ENCODE measurements at places on chromosomes 12 and 14.

DNA sequence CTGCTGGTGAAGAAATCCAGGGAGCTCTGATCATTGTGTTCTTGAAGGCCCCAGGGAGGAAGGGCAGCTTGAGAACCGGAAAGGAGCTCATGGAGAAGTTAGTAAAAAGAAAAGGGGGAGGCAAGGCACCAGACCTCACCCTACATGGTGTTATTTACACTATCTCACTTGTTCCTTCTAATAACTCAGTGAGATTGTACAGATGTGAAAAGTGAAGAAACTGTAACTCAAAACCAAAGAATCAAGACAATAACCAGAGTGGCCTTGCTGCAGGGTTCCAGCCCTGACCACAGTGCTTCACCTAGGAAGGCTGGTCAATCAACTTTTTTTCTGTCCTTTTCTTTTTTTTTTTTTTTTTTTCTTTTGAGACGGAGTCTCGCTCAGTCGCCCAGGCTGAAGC, 353.6 kb downstream of the TMTC2 start:
- no peak for DNase-seq

GRCh38 chr12:70603044-70603443, 34.2 kb downstream of the PTPRB start:
- DNase-seq: no peak

DNA sequence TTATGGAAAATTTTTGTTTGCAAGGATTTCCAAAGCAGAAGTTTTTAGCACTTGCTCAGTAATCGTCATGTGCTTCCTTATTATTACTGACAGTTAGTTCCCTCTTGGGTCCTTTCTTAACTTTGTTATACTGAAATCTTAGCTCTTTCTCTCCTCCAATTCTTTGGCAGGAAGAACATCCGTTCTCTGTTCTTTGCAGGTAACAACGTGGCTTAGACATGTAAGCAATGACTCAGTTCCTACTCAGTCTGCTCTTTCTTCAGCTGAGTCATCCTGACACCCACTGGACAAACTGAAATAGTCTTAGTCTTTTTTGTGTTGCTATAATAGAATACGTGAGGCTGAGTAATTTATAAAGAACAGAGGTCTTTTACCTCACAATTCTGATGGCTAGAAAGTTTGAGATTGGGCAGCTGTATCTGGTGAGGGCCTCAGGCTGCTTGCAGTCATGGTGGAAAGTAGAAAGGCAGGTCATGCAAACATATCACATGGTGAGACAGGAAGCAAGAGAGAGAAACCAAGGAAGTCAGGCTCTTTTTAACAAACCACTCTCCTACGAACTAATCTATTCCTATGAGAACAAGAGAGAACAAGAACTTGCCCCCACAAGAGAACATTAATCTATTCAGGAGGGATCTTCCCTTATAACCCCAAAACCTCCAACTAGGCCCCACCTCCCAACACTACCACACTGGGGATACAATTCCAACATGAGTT, 49.2 kb downstream of the TESPA1 start:
- DNase-seq: no peak

DNA sequence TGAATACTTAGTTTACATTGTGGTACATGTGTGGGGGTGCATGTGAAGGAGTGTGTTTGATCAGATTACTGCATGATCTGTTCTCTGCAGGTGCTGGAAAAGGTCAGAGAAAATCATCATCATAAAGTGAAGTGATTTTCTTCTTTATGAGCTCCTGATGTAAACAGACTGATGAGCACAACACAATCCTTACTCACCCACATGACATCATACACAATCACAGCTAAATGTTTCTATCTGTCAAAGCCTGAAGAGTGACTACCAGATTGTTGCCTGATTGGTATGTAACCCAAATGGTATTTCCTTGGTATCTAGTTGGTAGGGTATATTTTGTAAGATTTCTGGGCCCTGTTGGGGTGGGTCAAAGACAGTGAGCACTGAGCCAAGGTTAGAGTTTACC, 270.8 kb downstream of the FOXG1 start:
- no peak for DNase-seq

DNA sequence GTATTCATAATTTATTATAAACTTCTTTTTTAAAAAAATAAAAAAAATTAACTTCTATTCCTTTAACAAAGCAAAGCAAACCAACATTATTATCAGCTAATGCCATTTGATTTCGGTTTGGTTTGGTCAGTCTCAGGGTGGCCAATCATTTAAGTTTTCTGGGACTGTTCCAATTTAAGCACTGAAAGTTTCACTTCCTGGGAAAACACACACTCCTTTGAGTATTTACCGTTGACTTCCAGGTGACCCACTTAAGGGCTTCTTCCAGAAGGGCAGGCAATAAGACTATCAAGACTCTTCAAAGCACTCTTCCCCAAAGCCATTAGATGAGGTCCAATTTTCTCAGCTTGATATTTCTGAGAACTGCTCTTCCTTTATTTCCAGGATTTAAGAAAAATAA, 854.0 kb downstream of the DIO2 start:
- DNase-seq: no peak
